ENCODE measurements at places on chromosomes 6 and 20. TPM values are rescaled to one million over a fixed set of nuclear protein-coding genes. Genes with fewer than 3 reads are reported as not detected.
A peak's percentile ranks its signal among the peaks of the same experiment; 100 is the strongest.

GRCh38 chr6:47780510-47781356, 1.1 kb upstream of the OPN5 start:
- peak; percentile 77 for DNase-seq

GRCh38 chr6:125913864-125914351, 42.7 kb upstream of the HINT3 start:
- DNase-seq = no peak

GRCh38 chr6:11711984-11712711, 66.5 kb downstream of the ADTRP start:
- DNase-seq = no peak

DNA sequence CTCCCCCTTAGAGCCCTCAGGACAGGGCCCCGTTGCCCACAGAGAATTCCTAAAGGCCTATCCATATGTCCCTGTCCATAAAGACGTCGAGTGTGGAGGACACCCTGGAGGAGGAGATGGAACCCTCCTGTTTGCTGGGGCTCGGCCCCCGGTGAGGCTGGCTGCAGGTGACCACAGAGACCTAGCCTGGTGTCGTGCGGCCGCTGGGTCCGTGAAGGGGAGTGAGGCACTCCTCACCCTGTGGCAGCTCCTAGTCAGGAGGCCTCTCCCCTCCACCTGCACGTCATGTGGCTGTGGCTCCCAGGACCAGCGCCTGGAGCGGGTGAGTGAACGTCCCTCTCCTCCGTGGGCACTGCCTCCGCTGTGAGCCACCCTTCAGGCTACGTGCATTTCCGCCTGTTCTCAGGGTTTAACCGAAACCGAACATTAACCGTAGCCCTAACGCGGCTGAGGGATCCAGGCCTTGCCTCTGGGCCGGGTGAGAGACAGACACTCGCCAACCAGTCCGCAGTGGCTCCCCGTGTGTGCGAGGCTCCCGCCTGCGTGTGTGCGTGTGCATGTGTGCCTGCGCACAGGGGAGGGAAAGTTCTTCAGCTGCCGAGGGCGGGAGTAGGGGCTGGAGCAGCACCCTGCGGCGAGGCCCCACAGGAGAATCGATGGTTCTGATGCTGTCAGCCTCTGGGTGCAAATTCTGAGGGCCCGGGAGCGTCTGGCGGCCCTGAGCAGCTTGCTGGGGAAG, 5.9 kb upstream of the TCEA2 start:
- no peak for DNase-seq

Gene MATN4
- total RNA-seq = not detected

Gene FABP7
- total RNA-seq = not detected

Gene SPTLC3
- total RNA-seq = not detected

GRCh38 chr6:108720827-108721226, 127.4 kb upstream of the ARMC2 start:
- no peak for DNase-seq

Gene HLA-DPB1
- total RNA-seq = 601 TPM

- no peak for DNase-seq
Measured at GRCh38 chr6:160430751-160431150, 82.6 kb downstream of the SLC22A3 start.

GRCh38 chr6:143697076-143697800, 19.5 kb downstream of the PHACTR2 start:
- DNase-seq = no peak

- DNase-seq = no peak
Measured at GRCh38 chr6:149860834-149861602, 3.1 kb downstream of the LRP11 start.

DNA sequence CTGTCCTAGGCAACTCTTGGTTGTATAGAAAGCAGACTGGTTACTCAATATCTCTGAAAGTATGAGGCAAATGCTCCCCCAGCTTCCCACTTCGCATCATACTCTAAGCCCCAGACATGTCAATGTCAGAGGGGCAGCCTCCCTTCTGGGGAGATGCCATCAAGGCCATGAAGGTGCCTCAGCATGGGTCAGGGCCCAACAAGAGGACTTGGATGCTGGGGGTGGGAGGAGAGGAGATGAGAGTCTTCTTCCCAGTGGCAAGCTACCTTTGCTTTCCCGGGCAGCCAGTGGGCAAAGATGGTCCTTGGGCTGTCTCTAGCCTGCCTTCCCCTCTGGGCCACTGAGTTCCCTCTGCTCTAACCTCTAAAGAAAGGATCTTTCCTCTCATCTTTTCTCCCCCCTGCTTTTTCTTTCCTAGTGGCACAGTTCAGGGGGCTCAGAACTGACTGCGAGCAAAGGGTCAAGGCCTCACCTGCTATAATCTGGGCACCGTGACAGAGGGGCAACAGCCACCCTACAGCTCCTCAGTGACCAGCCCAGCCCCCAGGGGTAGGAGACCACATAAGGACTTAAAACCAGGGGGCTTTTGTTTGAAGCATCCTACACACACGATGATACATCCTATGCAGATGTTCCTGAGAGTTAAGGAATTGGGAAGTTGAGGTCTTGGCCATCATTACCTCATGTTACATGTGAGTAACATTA, 26.2 kb downstream of the MOCS1 start:
- no peak for DNase-seq

All from Karpas-422 (cell line).